ENCODE measurements at places on chromosomes 5 and 9.

DNA sequence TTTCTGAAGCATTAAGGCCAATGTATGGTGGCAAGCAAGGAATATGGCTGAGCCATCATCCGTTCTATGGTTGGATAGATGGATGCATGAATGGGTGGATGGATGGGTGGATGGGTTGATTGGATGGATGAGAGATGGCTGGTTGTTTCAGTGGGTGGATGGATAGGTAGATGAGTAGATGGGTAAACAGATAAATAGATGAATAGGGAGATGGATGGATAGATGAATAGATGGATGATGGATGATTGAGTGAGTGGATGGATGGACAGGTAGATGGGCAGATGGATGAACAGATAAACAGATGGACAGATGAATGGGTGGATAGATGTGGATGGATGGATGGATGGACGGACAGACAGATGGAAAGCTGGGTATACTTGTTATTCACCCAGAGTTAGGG is 92.6 kb upstream of the ZNF618 start:
- no peak for DNase-seq

GRCh38 chr5:143494162-143494561 is 90.7 kb upstream of the NR3C1 start:
- no peak for DNase-seq

- no peak for DNase-seq
These were observed 9.0 kb upstream of the NOTCH1 start for GRCh38 chr9:136554870-136555269.

- DNase-seq, result no peak
These were observed 732 bp downstream of the SNAPC3 start for GRCh38 chr9:15423231-15423985.

DNA sequence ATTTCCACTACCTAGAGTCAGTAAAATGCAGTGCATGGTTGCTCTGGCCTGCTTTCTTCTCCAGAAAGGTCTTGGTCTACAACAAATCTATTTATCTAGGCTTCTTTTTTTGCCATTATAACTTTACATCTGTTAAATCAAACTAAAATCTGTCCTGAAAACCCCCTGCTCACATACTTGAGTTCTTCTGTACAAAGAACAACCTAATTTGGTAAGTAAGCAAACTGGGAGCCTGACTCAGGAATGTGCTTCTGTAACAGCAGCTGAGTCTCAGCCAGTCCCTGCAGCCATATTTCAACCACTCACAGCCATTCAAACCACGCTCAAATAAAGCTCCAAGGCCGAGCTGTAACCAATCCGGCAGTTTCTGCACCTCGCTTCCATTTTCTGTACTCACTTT is 95.8 kb downstream of the PLPP1 start:
- no peak for DNase-seq

DNA sequence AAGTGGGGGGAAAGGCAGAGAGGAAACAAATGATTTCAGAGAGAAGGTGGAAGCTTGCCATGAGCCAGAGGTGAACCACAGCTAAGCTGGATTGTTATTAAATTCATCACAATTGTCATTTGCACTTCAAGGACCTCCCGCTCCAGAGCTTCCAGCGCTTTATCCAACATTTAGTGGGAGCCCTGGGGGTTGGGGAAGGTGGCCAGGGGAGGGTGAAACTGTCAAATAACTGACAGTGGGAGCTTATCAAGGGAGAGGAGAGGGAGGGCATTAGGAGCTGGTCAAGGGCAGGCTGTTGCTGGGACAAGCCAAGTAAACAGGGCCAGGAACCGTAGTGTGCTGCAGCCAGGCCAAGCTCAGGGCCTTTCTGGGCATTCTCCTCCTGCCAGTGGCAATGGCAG is 71.5 kb downstream of the SIL1 start:
- no peak for DNase-seq

DNA sequence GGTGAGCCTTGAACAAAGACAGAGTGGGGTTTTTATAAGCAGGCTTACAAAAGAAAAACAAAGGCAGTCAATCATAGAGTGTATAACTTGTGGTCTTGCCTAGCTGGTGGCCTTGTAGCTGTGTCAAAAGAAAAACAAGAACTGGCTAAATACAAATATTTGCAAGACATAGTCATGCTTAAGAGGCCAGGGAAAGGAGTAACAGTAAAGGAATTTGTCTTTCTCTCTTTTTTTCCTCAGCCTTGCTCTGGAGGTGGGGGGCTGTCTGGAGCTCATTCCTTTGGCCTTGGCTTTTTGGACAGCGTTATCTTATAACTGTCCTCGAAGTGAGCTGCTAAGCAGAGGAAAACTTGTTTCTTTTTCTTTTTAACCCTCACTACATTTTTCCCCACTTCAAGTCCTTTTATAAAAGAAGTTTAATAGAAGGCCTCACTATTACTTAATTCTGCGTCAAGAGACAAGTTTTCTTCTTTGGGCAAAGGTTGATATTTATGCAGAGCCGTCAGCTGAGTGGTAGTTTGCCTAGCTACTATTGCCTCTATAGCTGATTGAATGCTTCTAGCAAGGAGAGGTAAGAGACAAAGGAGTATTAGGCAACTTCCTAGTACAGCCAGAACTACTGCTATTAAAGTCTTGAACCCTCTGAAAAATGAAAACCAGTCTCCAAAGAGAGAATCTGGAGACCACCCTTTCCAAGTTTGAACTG is 14.3 kb downstream of the CEL start:
- no peak for DNase-seq

GRCh38 chr9:20087481-20087880 is 298.6 kb upstream of the SLC24A2 start:
- no peak for DNase-seq

DNA sequence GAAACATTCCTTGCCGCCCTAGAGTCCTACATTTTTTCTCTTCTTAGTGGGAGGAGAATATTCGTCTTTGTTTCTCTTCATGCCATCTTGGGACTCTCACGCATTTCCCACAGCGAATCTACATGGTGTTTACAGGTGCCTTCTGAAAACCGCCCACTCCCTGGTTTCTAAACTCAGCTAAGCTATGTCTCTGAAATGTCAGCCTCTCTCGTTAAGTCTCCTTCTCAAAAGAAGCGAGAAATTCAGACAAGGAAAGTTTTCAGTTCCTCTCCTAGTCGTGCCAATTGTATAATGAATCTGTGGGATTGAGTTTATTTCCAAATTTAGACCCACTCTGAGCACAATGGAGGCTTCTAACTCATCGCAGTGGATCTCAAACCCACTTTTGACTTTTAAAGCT is 186.8 kb upstream of the NFIB start:
- no peak for DNase-seq

GRCh38 chr5:173069671-173070070 is 13.5 kb downstream of the CREBRF start:
- no peak for DNase-seq

DNA sequence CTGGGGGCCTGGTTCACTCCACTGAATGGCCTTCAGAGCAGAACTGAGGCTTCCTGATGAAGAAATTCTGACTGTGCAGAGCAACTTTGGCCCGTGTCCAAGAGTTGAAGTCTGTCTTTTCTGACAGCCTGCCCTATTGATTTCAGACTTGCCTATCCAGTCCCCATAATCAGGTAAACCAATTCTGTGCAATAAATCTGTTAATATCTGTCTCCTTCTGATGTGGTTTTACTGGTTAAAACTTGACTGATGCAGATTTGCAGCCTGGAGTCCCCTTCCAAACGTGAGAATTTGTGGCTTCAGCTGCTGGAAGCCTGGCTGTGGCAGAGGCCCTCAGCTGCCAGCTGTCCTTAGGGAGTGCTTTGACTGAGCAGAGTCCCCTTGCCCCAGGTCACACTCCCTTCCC is 283.9 kb upstream of the ANKRD55 start:
- no peak for DNase-seq

- DNase-seq, result no peak
These were observed 18.3 kb upstream of the SYNPO start for GRCh38 chr5:150622157-150622556.

- no peak for DNase-seq
These were observed 107.6 kb upstream of the PHYKPL start for GRCh38 chr5:178340187-178340586.

GRCh38 chr9:14064940-14065339 is 249.0 kb downstream of the NFIB start:
- no peak for DNase-seq

GRCh38 chr9:38046661-38047300 is 22.2 kb downstream of the SHB start:
- DNase-seq, result no peak

DNA sequence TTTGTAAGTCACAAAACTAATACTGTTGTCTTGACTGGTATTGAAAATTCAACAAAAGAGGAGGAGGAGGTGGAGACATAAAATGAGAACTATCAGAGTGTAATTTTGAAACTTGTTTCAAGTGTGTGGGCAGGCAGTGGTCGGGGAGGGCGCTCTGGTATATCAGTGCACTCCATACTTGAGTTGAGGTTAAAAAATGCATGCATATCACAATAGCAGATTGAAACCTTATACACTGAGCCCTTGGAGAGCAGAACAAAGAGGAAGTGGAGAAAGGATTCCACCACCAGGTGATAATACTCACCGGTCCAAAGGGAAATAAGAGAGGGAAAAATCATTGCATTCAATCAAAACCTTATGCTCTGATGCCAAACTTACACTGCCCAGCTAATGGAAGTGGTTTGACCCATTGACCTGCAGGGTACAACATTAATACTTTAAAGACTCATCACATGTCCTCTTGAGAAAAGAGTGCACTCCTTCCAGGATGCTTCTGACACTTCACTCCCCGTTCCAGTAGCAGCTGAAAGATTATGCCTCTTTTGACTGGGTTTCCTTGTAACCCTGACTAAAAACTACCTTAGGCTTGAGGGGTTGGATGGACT is 79.5 kb upstream of the FAM169A start:
- no peak for DNase-seq

DNA sequence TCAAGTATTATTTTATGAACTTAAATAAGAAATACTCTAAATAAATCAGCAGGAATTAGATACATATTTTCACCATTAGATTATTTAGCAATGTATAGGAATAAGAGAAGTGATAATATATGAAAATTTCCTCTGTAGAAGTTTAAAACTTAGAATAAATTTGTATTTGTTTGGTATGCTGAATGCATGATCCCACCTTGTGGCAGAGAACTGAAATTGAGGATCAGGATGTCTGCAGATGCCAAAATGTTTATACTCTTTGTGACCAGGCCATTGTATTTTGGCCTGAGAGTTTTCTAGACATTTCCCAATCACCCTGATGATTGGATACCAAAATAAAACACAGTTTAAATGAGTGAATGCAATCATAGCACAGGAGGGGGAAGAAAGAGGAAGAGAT is 6.3 kb downstream of the TYRP1 start:
- no peak for DNase-seq

DNA sequence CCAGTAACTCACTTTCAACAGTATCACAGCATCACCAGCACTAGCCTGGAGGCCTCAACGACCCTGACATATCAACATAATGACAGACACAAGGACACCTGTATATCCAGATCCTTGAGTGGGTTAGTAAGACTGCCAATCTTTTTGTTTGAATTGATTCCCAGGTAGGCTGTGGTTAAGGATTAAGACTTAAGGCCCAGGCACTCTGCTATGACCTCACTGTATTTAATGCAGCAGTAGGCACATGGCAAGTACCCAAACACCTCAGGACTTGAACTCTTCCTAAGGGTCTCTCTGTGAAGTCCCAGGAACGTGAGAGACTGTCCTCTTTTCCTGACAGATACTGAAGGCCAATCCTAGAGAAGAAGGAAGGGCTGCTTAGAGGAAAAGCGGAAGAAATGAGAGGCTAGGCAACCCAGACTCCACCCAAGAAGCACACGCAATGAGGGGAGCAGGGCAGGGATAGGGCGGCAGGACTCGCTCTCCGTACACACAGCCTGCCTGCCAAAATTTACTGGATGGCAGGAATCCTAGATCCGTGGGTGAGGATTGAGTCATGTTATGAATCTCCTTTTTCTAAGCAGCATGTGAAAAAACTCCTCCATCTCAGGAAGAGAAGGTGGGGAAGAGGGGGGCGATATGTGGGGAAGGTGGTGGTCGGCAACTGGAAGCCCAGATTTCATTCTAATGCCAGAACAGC is 93.4 kb downstream of the SIL1 start:
- peak; percentile 52 for DNase-seq

DNA sequence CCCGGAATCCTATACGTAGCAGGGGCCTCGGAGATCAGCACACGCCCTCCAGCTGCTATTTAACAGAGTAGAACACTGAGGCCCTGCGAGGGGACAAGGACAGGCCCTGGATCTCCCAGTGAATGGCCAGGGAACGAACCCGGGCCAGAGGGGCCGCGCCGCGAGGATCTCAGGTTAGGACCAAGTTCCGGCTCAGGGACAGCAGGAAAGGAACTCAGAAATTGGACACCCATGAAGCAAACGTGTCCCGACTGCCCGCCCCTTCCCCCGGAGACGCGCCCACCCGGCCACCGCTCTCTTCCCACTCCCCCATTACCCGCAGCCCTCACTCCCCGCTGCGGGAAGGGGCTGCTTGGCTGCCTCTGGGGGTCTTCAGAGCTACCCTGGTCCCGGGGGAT is 1.0 kb upstream of the FOXE1 start:
- no peak for DNase-seq

- DNase-seq, result no peak
These were observed 99.3 kb upstream of the LRRTM2 start for GRCh38 chr5:138974227-138975063.

GRCh38 chr9:105098370-105098769 is 146.1 kb upstream of the SLC44A1 start:
- DNase-seq, result no peak

GRCh38 chr5:151094030-151094851 is 13.4 kb upstream of the TNIP1 start:
- no peak for DNase-seq

- no peak for DNase-seq
These were observed 25.4 kb upstream of the DCP2 start for GRCh38 chr5:112951124-112951702.

DNA sequence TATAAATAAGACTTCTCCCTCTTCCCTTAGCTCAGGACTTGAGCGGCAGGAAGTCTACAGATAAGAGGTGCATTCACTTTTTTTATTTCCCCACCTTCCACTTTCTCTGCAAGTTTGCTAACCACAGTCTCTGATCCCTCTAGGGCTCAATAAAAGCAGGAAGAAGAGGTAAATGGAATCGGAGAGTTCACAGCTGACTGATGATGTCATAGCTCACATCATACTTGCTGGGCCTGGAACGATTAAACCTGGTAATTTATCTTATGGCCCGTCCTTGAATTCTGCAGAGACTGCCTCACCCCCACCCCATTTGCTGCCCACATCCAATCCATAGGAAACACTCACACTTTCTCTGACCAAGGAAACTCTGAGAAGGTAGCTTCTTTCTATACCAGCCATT is 62.9 kb downstream of the DRD1 start:
- DNase-seq, result no peak

DNA sequence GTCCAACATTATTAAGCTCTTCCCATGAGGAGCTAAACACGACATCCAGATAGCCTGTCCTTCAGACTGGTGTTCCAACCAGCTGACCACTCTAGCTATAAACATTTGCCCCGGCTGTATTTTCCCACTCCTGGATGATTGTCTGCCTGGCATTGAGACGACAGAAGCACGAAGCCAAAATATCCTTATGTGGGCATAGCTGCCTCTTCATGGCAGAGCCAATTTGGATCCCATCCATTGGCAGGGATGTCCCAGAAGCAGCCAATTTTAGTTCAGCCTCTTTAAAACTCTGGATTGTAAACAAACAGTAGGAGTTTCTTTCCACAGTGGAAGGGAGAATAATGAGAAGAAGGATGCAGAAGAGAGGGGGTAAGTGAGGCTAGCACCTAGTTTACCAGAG is 507.6 kb downstream of the CETN3 start:
- DNase-seq, result no peak

GRCh38 chr5:168765086-168765550 is 185.9 kb upstream of the PANK3 start:
- no peak for DNase-seq

- no peak for DNase-seq
These were observed 69.3 kb downstream of the PAX5 start for GRCh38 chr9:36964791-36965190.

GRCh38 chr5:132473019-132473531 is 17.5 kb downstream of the IRF1 start:
- DNase-seq, result no peak
